ENCODE measurements at places on chromosomes 11 and 22.

DNA sequence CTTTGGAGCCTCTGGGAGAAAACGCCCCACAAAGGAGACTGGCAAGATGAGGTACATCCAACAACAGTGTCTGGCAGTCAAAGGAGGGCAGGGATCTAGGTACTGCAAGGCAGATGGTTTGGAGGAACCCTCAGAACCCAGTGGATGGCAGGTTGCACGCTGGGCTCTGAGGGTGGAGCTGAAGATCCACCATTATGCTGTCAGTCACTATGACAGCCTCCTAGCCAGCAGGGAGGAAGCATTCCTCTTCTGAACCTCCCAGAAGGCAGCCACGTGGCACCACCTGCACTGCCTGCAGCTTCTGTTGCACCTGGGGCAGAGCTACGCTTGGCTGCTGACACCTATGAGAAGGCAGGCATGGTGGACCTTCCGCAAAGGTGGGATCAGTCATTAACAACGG, 40.2 kb downstream of the HTR3A start:
- DNase-seq: no peak

DNA sequence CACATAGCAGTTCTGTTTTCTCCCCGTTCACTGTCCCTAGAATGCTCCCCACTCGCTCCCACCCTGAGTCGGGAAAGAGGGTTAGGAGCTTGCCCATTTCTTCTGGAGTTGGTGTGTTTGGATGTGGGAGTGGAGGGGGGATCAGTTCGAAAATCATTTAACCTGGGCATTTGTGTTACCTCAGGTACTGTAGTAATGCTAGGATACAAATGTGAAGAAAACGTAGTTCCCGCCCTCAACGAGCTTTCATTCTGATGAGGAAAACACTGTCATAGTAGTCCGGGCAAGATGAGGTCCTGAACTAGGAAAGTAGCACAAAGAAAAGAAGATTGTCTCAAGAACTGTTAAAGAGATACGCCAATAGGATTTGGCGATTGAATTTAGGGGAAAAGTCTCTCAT, 539 bp downstream of the SDHD start:
- no peak for DNase-seq

DNA sequence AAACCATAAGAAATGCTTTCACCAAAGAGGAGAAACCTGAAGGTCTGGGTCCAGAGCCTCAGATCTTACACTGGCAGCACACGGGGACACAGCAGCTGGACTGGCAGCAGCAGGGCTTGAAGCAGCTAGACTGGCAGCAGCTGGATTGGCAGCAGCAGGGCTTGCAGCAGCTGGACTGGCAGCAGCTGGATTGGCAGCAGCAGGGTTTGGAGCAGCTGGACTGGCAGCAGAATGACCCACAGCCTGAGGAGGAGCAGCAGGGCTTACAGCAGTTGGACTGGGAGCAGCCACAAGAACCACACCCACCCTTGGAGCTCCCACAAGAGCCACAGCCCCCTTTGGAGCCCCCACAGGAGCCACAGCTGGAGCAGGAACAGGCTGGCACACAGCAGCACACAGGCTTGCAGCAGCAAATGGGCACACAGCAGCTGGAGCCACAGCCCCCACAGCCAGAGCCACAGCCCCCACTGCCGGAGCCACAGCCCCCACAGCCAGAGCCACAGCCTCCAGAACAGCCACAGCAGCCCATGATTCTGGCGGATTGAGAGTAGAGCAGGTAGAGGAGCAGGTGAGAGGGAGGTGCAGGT, at the start of gene KRTAP5-11:
Gene KRTAP5-11, minus strand, starts transcription at position 567 of the 587 bp plus-strand sequence. Its CDS starts 38 bp downstream, at position 529.
- no peak for DNase-seq

GRCh38 chr11:118608360-118609227, 1.2 kb downstream of the PHLDB1 start:
- peak; percentile 47 for DNase-seq

GRCh38 chr11:86991341-86991740, 36.1 kb upstream of the FZD4 start:
- no peak for DNase-seq

DNA sequence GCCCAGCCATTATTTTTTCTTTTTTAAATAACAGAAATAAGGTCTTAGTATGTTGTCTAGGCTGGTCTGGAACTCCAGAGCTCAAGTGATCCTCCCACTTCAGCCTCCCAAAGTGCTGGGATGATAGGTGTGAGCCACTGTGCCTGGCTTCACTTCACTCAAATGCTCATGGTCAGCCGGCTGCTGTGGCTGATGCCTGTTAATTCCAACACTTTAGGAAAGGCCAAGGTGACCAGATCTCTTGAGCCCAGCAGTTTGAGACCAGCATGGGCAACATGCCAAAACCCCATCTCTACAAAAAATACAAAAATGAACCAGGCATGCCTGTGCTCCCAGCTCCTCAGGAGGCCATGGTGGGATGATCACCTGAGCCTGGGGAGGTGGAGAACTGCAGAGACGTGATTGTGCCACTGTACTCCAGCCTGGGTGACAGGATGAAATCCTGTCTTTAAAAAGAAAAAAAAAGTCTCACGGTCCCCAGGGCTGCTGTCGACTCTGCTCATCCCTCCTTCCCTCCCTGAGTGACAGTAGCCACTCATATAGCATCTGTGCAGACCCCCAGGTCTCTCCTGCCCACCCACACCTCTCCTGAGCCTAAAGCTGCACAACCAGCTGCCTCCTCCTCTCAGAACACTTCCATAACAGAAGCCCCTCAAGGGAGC, 3.6 kb downstream of the YDJC start:
- no peak for DNase-seq

DNA sequence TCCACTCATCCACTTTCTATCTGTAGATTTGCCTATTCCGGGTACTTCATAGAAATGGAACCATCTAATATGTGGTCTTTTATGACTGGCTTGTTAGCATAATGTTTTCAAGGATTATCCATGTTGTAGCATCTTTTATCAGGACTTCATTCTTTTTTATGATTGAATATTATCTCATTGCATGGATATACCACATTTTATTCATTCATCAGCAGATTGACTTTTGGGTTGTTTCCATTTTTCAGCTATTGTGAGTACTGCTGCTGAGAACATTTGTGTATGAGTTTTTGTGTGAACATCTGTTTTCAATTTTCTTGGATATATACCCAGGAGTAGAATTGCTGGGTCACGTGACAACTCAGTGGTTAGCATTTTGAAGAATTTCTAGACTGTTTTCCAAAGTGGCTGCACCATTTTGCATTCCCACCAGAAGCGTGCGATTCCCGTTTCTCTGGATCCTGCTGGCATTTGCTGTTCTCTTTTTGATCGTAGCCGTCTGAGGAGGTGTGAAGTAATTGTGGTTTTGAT, 8.9 kb downstream of the DERL3 start:
- DNase-seq: no peak

- no peak for DNase-seq
Measured at GRCh38 chr11:44430140-44430539, 120.2 kb upstream of the ALX4 start.

Measured in GM06990 (cell line).